Left cardiac atrium (tissue), 4 donors: ENCODE measurements at places on chromosomes 3 and 15.

DNA sequence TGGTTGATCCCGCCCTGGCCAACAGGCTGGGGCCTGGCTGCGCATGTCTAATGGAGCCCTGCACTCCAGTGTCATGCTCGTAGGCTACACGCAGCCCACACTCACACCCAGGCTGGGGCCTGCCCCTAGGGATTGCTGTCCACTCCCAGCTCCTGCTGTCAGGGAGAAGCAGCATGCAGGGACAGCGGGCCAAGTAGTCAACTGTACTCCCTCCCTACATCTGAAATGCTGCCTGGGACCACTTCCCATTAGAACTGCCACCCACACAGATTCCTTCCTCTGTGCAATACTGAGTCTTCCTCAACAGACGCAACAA, 16.1 kb downstream of the ALS2CL start:
- peak; percentile 75 for DNase-seq

- DNase-seq: no peak
Observed at GRCh38 chr3:5140230-5140621, 18.1 kb downstream of the ARL8B start.

DNA sequence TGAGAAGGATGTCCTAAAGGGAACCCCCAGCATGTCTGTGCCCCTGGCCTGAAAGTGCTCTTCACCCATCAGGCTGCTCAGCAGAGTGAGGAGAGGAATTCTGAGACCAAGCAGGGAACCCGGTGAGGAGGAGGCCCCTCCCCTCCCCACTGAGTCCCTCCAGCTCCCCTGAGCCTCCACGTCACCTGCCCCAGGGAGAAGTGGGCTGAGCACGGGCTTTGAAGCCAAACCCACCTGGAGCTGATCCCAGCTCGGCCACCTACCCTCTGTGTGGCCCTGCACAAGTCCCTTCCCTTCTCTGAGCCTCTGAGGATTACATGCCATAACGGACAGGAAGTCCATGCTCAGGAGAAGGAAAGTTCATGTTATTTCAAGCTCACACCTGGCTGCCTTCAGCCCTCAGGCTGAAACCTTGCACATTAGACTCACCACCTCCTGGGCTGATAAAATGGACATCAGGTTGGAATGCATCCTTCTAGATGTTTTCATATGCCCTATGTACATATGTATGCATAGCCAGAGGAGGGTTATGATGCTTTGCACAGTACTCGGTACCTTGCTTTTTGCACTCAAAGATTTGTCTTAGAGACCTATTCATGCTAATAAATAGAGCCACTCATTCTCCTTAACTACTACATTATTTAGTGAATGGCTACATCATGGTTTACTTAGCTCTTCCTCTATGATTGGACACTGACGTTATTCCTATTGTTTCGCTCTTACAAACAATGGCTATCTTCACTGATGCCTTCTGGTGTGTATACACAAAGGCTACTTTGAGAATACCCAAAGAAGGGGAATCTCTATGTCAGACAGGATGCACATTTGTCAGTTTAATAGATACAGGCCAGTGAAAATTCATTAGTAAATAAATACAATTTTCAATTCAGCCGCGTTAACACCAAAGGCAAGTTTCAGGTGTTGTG, 31.6 kb upstream of the GATA2 start:
- no peak for DNase-seq

GRCh38 chr3:27656790-27657189, 65.3 kb downstream of the EOMES start:
- no peak for DNase-seq

DNA sequence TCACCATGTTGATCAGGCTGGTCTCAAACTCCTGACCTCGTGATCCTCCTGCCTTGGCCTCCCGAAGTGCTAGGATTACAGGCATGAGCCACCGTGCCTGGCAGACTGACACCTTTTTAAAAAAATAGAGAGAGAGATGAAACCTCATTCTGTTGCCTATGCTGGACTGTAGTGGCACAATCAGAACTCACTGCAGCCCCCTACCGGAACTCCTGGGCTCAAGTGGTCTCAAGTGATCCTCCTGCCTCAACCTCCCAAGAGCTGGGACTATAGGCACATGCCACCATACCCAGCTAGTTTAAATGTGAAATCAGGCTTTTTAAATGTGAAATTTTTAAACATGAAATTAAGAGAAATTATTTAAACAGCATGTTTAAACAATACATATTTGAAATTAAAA, 265.2 kb upstream of the UBE2E1 start:
- no peak for DNase-seq

DNA sequence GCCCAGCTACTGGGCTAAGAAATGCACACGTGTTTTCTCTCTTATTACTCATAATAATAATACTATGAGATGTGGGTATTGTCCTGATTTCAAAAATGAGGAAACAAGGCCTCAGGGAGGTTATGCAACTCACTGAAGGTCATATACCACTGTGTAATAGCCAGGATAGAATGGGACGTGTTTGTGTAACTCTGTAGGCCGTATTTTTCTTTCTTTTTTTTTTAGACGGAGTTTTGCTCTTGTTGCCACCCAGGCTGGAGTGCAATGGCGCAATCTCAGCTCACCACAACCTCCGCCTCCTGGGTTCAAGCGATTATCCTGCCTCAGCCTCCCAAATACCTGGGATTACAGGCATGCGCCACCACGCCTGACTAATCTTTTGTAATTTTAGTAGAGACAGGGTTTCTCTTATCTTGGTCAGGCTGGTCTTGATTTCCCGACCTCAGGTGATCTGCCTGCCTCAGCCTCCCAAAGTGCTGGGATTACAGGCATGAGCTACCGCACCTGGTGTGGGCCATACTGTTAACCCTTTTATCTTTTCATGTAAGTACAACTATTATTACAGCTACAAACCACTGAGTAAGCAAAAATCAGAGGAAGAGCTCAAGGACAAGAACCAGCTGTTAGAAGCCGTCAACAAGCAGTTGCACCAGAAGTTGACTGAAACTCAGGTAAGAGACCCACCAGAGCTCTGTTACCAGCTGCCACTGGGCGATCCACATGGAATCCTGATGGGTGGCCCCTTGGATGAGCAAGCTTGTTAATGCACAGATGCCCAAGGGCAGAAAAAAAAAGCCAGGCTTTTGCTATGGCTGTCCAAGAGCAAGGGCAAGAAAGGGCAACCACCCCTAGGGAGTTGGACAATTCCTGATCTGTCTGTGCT, 6.7 kb downstream of the KNSTRN start:
- DNase-seq: no peak

DNA sequence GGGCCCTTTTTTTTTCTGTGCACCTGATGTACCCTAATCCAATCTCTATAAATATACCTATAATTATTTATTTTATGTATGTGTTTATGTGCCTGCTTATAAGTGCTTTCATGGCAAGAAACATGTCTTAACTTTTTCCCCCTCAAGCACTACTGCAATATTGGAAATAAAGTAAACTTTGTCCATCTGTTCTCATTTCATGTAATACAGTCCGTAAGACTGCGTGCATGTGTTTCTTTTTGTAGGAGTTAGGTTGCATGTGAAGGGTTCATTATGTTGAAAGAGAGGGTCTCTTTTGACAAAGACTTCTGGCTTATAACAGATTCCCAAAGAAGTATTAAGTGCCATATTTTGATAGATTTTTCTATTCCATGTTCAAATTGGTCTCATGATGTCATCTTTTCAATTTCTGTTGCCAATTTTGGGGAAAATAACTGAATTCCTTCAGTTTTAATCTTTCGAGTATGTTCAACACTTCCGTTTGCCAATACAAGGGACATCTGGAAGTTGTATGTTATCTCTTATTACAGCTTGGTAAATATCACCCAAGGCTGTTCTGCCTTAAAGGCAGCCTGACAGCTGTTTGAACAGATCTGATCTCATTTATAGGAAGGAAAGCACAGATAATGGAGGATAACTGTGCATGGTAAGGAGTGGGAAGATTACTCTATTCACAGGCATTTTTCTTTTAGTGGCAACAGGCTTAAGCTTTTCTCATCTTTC, 273.1 kb upstream of the SGO1 start:
- DNase-seq: no peak

DNA sequence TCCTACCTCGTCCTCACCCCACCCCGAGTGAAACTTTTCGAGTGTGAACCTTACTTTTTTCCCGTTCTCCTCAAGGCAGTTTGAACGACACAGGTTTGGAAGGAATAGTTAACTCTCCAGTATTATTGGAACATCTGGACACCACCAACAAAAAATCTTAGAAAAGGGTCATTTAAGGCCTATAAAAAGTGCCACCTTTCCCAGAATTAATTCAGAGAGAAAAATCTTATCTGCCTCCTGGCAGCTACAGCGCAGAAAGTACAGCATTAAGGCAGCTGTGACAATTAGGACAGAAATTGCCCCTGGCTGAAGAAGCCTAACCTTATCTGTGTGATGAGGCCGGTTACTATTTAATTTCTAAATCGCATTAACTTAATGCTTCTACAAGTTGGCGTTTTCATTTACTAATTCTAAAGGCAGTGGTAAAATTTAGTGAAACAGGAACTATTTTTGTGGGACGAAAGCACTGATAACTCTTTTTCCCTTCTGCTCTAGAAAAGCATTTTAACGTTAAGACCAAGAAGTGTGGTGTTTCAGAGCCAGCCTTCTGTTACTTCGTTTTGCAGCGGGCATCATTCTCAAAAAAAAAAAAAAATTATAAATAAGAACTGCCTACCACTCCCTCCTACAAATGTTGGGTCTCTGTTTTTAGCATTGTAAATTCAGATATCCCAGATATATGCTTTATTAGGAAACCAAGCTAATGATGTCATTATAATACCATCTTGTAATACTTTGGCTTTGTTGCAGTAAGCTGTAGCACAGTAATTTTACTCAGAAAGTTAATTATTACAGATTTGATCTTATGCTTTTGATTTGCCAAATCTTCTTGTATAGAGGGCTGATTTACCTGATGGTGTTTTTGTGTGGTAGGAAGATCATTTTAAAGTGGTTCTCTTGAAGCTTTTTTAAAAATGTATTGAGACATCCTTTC, 1.4 kb downstream of the ATP11B start:
- no peak for DNase-seq

DNA sequence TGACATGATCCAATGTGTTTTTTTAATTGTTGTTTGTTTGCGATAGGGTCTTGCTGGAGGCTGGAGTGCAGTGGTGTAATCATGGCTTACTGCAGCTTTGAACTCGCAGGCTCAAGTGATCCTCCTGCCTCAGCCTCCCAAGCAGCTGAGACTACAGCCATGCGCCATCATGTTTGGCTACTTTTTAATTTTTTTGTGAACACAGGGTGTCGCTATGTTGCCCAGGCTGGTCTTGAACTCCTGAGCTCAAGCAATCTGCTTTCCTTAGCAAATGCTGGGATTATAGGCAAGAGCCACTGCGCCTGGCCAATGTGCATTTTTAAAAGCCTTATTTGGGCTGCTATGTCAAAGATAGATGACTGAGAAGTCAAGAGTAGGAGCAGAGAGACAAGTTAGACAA, 123.0 kb downstream of the EDEM1 start:
- no peak for DNase-seq

DNA sequence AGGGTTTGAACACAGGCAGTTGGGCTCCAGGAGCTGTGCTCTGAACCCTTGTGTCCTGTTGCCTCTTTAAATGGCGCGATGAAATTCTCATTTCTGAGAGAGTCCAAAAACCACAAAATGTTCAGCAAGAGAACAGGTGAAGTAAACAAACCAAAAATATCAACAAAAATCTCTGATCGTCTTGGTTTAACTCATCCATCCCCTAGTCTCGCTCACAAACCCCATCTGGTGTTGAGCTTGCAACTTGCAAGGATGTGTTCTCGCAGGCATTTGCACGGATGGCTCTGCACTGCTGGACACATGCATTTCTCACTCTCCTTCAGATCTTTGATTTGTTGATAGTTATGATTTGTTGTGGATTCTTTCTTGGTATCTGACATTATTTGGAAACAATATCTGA, 31.1 kb downstream of the FAH start:
- no peak for DNase-seq

DNA sequence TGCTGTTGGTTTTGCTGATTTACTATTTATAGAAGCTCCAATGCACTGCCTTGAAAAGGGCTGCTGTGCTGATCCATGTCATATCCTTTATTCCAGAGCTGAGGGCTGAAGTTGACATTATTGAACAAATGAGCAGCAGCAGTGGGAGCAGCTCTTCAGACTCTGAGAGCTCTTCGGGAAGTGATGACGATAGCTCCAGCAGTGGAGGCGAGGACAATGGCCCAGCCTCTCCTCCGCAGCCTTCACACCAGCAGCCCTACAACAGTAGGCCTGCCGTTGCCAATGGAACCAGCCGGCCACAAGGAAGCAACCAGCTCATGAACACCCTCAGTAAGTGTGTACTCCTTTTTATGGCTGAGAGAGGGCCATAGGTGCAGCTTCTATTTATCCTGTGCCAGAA, 8.8 kb downstream of the EAF1 start:
- DNase-seq: no peak

- DNase-seq: no peak
Observed at GRCh38 chr3:36493051-36493450, 112.7 kb downstream of the STAC start.

GRCh38 chr3:13689373-13690260, 140.7 kb downstream of the FBLN2 start:
- no peak for DNase-seq

- no peak for DNase-seq
Observed at GRCh38 chr15:68032672-68033071, 21.4 kb upstream of the PIAS1 start.
